ENCODE measurements at places on chromosomes 7 and 10. TPM values are rescaled to one million over a fixed set of nuclear protein-coding genes. Genes with fewer than 3 reads are reported as not detected.

Gene CALCR
- total RNA-seq: not detected

Gene CPN1
- total RNA-seq: 0.20 TPM

Gene KCND2
- total RNA-seq: not detected

Gene ARHGEF5
- 1.7 TPM for total RNA-seq

Gene MAGI2
- 0.40 TPM for total RNA-seq

Gene OGDHL
- 0.22 TPM for total RNA-seq

Gene PLAC9
- 0.16 TPM for total RNA-seq

All from A549 treated with CpdA at 1 μM for 4 hours (cell line).